ENCODE measurements at places on chromosomes 11 and 22.

GRCh38 chr11:33307984-33308383 is 50.8 kb downstream of the HIPK3 start:
- no peak for DNase-seq

DNA sequence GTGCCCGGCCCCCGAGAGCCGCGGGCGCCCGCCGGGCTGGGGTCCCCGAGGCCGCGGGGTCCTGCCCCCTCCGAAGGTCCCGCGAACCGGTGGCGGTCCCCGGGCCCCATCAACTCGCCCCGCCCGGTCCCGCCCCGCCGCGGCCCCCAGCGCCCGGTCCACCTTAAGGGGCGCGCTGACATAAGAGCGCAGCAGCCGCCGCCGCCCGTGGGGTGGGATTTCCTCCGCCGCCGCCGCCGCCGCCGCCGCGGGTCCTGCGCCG is at the start of gene ZDHHC8:
TSS of gene ZDHHC8 (plus strand) at position 208 of the 262 bp plus-strand sequence. CDS start 144 bp downstream, outside the sequence.
- no peak for DNase-seq

- no peak for DNase-seq
Measured at GRCh38 chr22:48434868-48435250, 1392.8 kb downstream of the BRD1 start.

DNA sequence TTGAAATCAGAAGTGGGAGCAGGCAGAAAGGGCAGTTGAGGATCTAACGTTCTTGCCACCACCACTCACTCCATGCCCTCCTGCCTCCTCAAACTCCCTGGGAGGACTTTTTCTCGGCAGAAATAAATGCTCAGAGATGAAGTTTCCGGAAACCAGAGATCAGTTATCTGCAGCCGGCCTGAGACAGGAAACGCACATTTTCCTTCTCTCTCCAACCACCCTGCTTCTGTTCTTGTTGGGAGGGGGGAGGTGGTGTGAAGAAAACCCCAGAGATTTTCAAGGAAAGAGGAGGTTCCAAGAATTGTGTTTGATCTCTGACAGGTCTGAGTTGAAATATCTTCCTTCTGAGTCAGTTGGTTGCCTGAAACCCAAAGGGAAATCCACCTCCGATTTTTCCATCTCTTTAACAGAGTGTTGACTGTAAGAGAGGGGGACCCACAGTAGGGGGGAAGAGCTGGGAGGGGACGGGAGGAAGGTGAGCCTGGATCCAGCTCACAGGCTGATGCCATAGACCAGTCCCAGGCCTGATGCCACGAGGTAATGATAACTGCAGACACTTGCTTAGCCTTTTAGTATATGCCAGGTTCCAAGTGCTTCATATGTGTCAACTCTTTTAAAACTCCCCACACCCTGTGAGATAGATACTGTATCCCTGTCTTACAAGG is 100.8 kb downstream of the TRAF6 start:
- no peak for DNase-seq

DNA sequence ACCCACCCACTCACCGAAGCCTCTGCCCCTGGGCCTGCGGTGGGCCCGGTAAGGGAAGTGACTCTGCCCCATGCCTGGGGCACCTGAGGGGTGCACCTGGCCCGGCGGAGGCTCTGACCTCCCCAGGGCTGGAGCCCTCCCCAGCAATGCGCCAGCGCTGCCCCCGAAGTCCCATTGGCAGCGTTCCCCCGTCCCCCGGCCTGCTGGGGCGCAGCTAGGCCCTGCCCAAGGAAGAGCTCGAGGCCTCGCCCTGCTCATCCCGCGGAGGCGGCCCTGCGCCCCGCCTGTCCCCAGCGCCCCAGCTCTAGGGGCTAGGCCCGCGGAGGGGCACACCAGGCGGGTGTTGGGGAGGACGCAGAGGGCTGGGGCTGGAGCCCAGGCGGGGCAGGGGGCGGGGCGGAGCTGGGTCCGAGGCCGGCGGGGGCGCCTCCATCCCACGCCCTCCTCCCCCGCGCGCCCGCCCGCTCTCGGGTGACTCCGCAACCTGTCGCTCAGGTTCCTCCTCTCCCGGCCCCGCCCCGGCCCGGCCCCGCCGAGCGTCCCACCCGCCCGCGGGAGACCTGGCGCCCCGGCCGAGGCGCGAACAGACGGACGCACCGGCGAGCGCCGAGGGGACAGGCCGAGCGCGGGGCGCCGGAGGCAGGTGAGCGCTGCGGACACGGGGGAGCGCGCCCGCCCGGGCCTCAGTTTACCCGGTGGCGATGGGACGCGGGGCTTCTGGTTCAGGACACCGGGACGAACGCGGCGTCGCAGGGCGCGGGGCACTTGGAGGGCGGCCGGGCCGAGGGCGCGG is at the start of gene EPS8L2:
TSS of gene EPS8L2 (plus strand) at position 586 of the 793 bp plus-strand sequence. CDS start 3,177 bp downstream, outside the sequence.
- DNase-seq = no peak

- DNase-seq = no peak
Measured at GRCh38 chr11:14105446-14105845, 142.9 kb downstream of the SPON1 start.

DNA sequence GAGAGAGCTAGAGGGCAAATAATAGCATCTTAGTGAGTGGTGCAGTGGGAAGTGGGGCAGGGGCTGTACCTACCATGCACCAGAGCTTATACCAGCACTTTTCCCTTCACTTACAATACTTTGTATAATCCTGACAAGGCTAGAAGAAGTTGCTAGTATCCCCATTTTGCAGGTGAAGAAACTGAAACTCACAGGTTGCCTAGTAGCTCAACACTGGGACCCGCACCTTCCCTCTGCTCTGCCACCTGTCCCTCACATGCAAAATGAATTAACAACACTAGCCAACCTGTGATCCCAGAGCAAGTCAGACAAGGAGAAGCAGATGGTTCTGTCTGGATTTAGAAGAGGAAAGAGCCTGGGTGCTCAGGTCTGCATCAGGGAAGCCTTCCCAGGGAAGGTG is 510.4 kb downstream of the BUD13 start:
- DNase-seq = no peak

DNA sequence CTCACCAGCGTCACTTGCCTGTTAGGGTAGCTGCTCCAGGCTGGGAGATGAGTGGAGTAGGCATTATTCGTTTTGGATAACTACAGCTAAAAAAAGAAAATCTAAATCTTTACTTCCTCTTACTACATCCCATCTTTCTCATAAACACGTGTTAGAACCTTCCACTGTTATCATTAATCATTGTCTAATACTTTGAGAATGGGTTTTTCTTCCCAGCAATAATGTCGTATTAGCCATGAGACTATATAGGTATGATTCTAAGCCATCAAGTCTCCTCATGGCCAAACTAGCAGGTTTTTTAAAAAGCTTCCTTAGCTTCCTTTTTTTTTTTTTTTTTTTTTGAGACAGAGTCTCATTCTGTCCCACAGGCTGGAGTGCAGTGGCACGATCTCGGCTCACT is 3.9 kb upstream of the TEF start:
- DNase-seq = no peak

GRCh38 chr11:106959800-106960199 is 58.5 kb downstream of the GUCY1A2 start:
- no peak for DNase-seq

GRCh38 chr11:3747704-3748103 is 49.6 kb downstream of the NUP98 start:
- DNase-seq = no peak

DNA sequence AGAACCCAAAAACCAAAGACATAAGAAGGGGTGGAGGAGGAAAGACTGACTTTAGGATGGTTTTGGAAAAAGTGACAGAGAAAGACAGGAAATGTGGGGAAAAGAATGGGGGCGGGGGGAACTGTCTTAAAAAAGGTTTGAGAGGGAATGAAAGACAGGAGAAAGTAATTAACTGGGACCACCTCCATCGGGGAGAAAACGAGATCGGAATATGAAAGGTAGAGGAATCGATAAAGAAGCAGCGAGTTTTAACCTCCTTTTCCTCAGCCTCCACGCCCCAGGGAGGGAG is 524 bp downstream of the MTMR2 start:
- DNase-seq = no peak

- DNase-seq = no peak
Measured at GRCh38 chr11:8016440-8016839, 29.3 kb downstream of the EIF3F start.

DNA sequence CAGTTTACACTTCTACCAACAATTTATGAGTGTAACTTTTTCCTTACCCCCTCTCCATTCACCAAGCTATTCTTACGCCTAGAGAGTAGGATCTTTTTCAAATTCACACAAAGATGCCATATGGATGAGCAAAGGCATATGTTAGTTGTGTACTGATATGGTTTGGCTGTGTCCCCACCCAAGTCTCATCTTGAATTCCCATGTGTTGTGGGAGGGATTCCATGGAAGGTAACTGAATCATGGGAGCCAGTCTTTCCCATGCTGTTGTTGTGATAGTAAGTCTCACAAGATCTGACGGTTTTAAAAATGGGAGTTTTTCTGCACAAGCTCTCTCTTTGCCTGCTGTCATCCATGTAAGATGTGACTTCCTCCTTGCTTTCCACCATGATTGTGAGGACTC is 40.3 kb downstream of the TTC28 start:
- no peak for DNase-seq

DNA sequence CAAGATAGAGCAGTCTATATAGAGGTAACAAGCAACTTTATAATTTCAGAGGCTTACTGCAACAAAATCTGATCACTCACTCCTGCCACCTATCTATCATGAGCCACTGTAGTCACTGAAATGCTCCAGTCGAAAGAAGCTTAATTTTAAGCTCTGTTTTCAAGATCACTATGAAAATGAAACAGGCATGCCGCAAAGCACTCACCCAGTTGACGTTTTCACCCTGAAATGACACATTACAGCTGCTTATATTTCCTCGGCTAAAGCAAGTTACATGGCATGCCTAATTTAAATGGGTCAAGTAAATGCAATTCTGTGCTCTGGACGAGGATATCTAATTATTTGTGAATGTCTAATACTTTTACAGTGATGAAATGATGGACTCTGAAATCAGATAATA is 616.3 kb downstream of the FAM181B start:
- no peak for DNase-seq

DNA sequence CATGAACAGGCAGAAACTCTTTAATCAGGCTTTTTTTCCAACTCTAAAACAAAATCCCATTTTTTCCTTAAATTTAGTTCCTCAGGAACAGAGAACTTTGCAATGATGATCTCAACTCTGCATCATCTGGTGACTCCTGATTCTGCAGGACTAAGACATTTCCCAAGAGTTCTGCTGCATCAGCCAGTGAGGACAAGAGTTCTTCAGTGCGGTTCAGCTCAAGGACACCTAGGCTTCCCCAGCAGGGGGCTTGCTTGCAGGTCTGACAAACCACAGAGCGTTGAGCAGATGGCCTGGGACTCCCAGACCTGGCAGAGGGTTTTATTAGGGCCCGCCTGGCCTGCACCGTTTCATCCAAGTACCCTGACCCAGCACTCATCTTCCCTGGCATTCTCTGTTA is 6.4 kb downstream of the CDCA5 start:
- no peak for DNase-seq

DNA sequence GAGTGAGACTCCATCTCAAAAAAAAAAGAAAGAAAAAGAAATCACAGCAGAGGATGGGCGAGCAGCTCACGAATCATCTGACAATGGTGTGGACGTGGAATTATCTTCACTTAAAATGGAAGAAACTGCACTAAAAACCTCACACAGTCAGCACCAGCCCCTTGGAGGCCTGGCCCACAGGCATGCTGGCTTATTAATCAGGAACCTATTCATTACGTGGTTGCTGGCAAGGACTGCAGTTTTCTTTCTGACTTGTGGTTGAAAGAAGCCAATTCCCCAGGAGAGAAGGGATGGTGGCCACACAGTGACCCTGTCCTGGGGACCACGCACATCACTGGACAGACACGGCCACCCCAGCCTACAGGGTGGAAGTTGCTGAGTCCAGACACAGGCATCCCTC is 401.1 kb downstream of the CTTN start:
- DNase-seq = no peak

- DNase-seq = no peak
Measured at GRCh38 chr11:6240781-6241180, 1.9 kb downstream of the CNGA4 start.

DNA sequence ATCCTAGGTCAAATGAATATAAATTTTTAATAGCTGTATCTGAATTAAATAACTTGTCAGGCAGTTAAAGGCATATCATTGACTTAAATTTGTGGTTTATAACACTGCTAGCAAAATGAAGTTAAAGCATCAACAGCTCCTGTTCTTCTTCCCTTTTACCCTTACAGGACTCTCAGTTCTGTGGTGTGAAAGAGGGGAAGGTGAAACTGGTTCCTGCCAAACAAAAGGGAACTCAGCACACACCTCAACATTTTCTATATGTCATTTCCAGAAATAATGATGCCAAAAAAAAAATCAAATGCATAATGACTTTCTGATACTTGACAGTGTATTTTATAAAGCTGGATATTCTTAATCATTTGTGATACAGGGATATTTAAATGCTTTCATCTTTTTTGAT is 21.2 kb downstream of the ARL14EP start:
- no peak for DNase-seq

- no peak for DNase-seq
Measured at GRCh38 chr11:76830639-76831327, 29.9 kb upstream of the ACER3 start.

Data from SHP77 treated with DMSO at 0.1 percent for 48 hours (cell line).